SW480 (cell line): ENCODE measurements at places on chromosomes 11 and 22.

GRCh38 chr22:20637750-20638506 lies 130.5 kb downstream of the MED15 start:
- DNase-seq, result no peak

DNA sequence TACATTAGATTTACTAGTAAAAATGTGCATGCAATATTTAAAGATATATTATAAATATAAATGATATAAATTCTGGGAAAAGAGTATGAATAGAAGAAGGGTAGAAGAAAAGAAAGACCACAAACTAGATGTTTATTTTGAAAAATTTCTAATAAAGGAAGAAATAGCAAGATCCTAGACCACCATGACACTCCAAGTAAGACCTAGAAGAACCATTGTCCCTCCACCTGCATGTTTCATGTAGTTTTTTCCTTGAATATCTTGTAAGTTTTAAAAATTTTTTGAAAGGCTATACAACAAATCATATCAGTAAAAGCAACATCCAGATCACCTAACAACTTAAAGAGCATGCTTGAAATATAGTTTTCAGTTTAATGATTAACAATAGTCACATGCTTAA lies 46.8 kb downstream of the ARHGAP32 start:
- DNase-seq, result peak; percentile 25

GRCh38 chr22:42334875-42335512 lies 64.5 kb upstream of the TCF20 start:
- DNase-seq, result no peak

DNA sequence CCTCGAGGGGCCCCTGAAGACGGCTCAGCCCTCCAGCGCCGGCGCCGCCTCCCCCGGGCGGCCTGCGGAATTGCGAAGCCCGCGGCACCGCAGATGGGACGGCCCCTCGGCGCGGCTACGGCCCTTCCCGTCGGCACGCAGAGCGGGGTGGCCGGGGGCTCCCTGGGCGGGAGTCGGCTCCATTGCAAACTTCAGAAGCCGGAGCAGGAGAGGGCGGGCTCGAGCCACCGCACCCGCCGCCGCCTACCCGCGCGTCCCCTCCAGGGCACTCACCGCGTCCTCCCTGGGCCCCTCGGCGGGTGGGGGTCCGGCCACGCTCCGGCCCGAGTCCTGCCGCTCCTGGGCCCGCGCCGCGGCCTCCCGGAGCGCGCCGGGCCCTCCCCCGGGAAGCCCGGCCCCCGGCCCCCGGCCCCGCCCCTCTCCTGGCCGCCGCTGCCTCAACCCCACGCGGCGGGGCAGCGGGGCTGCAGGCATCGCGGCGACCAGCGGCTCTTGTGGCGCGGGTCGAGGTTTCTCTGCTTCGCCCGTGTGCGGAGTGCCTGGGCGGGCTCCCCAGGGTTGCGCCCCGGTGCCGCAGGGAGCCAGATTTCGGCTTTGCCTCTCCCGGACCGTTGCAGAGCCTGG lies at the start of gene PACSIN3:
Gene PACSIN3 (minus strand): TSS at position 359 of the 624 bp plus-strand sequence. CDS start 3,707 bp downstream, outside the sequence.
- peak; percentile 48 for DNase-seq

DNA sequence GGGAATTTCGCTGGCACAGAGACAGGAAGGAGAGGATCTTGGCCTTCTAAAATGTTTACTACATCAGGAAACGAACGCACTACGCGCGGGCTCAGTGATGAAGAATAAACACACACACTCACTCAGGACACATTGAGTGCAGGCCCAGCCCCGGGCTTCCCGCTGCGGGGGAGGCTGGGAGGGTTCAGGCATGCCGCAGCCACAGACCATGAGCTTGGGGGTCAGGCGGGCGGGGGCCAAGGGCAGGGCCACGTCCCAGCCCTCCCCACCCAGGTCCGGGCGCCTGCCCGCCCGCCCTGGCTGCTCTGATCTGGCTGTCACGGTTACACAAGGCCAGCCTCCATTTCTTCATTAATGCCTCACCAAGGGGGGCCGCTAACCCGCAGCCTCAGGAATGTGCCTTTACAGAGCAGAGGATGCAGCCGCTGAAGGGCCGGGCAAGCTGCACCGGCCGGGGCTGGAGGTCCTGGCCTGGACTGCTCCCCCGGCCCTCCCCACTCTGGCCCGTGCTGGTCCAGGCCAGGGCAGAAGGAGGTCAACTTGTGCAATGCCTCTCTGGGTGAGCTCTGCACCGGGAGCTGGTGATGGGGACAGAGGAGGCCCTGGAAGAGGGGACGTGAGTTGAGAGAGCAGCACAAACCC lies 41.7 kb downstream of the IGF2 start:
- DNase-seq, result peak; percentile 42

DNA sequence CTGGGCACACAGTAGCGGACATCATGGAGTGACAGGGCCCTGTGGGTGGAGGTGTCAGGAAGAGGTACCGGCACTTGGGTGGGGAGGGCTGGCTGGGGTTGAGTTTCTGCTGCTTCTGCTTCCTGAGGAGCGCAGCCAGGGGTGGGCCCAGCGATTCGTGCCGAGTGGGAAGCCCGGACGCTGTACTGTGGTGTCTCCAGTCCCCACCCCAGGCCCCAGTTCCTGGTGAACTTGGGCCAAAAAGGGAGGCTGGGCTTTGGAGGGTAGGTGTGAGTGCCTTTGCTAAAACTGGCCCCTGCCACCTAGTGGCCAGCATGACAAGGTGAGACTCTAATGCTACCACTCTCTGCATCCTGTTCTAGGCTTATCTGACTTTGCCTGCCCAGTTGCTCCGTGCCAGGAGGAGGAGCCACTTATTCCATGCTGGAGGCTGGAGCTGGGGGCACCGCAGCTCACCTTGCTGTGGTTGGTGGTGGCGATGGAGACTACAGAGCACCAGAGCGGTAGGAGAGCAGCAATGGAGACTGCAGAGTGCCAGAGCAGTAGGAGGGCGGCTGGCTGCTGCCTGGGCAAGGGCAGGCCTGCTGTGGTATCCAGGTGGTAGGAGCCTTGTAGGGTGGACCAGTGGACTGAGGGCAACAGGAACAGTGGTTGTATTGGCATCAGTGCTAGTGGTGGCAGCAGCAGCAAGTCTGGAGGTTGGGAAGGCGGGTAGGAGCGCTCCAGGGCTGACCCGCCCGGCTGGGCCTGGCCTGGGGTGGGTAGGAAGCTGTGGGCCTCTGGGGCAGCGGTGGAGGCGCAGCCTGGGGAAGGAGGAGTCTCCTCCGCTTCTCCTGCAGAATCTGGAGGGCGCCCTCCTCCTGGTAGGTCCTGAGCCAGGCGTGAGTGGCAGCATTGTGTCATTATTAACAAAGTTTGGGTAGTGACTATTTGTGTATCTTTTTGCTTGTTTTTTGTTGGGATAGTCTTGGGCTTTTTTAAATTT lies 2.2 kb upstream of the RFPL2 start:
- DNase-seq, result peak; percentile 58

DNA sequence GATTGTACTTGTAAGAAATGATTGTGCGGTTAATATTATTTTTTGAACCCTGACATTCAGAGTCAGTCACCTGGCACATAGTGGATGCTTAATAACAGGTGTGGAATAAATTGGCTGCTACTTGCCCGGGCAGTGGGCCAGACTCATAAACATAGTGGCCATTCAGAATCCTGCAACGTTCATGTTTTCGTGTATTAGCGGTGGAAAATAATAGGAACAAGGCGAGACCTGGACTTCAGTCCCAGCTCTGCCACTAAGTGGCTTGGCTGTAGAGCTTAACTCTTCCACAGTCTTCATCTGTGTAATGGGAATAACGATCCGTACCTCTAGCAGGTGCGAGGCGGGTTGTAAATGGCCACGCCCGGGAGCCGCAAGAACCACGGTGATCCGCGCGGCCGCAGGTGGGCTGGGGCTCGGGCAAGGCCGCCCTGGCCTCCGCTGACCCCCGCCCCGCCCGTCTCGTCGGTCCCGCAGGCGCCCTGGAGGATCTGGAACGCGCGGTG lies 761 bp upstream of the TMEM25 start:
- DNase-seq, result peak; percentile 33

GRCh38 chr22:45742866-45743450 lies 71.3 kb downstream of the ATXN10 start:
- no peak for DNase-seq

GRCh38 chr11:131897956-131898355 lies 527.5 kb downstream of the NTM start:
- no peak for DNase-seq

GRCh38 chr22:30906411-30906810 lies 62.2 kb downstream of the MORC2 start:
- no peak for DNase-seq

DNA sequence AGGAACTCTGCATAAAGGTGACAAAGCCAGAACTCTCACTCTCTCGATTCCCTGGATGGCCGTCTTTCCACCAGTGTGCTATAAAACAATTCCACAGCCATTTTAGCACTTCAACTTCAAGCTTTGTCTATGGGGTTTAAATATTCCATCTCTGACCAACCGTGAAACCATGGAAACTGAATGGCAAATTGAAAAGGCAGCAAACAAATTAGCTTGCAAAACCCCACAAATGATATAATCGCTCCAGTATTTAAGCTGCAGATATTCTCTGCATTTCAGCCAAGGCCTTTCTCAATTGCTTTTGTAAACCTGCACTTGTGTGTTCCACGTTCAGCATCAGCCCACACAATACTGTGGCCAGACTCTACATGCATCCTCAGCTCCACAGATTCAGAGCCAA lies 131.7 kb upstream of the ISX start:
- no peak for DNase-seq

DNA sequence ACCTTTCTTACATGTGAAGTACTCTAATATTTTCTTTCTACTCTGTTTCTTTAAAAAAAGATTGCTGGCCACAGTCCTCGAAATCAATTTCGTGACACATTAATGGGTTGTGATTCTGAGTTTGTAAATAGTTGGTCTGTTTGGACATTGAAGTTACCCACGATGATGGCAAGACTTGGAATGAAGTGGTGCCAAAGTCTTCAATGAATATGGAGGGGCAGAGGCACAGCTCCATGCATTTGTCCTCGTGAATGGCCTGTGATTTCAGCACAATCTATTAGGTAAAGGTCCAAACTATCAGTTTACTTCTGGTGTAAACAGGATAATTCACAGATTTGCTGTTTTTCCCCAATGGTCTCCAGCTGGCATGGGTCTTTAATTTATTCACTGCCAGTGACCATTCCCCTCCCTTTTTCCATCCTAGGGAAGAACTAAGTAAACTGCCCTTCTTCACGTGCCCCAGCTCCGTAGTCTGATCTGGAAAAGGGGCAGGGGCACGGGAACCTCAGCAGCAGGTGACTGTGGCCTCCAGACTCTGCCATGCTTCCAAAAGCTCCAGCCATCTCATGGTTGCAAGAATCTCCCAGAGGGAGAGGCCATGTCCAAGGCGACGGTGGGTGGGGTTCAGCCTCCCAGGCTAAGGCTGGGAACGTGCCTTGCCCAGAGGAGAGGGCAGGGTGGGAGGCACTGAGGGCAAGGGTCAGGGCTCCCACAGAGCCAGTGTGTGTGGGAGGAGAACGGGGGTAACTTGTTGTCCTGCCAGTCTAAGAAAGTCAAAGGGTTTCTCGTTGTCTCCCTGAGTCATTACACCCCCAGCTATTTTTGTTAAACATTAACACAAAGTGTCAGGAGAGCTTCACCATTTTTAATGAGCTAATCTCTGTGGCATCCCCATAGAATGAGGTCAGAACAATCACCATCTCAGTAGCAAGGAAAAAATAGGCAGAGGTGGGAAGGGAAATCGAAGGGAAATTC lies 16.9 kb upstream of the PEX26 start:
- peak; percentile 84 for DNase-seq

- no peak for DNase-seq
Measured at GRCh38 chr11:58494101-58494500, 13.8 kb downstream of the OR5B21 start.

DNA sequence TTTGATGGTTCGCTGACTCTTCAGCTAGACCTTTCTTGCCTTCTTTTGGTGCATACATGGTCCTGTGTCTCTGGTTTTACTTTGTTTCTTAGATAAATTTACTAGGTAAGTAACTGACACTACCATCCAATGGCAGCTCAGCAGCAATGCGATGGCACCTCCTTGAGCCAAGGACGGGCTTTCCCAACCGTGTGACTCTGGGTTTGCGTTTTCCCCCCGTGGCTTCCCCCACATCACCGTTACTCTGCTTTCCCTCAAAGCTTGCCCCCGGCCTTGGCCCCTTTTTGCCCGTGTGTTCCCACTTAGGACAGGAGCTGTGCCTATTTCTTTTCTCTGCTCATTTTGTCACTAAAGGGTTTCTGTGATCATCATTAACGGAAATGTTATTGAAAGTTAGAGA lies 41.5 kb downstream of the TBC1D22A start:
- DNase-seq, result no peak

DNA sequence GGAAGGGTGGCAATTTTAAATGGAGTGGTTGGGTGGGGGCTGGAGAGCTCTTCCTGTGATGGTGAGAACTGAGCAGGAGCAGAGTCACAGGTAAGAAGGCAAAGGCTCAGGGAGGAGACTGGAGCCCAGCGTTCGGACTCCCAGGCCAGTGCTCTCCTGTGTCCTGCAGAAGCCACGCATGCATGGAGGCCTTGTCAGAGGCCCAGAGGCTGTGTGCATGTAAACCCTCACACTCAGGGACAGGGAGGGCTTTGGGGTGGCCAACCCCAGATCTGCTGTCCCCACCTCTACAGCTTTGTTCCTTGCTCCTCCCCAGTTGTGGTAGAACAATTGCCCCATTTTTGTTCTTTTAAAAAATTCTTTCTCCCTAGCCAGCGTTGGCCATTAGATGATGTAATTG lies 130.4 kb upstream of the PARVA start:
- DNase-seq, result no peak

- no peak for DNase-seq
Measured at GRCh38 chr11:5307256-5308019, 5.7 kb upstream of the OR51B4 start.

DNA sequence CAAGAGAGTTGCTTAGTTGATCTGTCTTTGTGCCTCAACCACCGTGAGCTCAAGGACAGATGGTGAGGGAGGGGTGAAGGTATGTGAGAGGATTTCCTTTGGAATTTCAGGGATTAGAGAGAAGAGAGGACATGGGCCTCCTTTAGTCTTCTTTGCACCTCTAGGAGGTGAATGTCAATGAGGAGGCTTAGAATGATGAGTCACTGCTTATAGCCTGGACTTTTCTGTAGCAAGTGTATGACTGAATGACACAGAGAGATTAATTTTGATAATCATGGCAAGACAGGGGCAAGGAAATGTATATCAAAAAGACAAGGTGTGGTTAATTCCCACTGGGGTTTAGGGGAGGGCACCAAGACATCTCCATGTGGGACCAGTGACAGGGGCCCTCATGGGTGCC lies 947.3 kb upstream of the TENM4 start:
- DNase-seq, result no peak

DNA sequence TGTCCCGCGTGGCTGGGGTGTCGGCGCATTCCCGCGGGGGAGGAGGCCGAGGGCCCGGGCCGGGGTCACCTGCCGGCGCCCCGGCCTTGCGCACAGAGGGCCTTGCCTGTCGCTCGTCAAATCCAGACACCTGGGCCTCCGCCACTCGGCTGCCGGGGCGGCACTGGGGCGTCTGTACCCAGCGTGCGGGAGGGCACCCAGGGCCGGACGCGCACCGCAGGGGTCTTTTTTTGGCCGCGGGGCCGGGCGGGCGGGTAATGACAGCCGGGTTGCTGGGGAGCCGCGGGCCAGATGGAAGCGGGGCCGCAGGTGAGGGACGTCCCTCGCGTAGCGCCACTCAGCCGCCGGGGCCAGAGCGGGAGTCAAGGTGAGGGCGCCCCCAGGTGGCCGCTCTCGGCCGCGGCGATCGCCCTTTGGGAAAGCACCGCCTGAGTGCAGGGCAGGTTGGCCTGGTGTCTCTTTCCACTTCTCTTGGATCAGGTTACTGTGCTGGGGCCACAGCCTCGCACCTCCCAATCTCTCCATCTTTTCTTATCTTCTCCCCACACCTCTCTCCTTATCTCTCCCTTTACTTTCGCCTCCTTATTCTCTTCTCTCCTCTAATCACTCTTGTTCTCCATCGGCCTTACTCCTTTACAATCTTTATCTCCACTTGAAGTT lies 3.5 kb downstream of the PHLDB1 start:
- no peak for DNase-seq

GRCh38 chr22:20196094-20196842 lies 45.4 kb upstream of the CCDC188 start:
- no peak for DNase-seq
